ENCODE measurements at places on chromosomes 11 and 22. TPM values are rescaled to one million over a fixed set of nuclear protein-coding genes. Genes with fewer than 3 reads are reported as not detected.

- H3K27ac ChIP-seq: no peak overlapping the region
- no peak for DNase-seq
- H3K4me1 ChIP-seq: no peaks in the 10 kb centered on the region
- H3K4me3 ChIP-seq: no peak overlapping the region
These were observed 348.5 kb downstream of the TBC1D22A start for GRCh38 chr22:47110817-47111443.

The PRG3 gene
- total RNA-seq: not detected

The RPS6KA4 gene
- total RNA-seq: 22.9 TPM

The SCUBE1 gene
- 0.24 TPM for total RNA-seq

The UPK3A gene
- total RNA-seq: not detected

GRCh38 chr11:20511982-20512381, 87.4 kb upstream of the SLC6A5 start:
- H3K36me3 ChIP-seq: no peaks in the 10 kb centered on the region
- DNase-seq: no peak
- no peaks in the 10 kb centered on the region for H3K4me1 ChIP-seq
- H3K27me3 ChIP-seq: no peaks in the 10 kb centered on the region

- no peaks in the 10 kb centered on the region for H3K36me3 ChIP-seq
- H3K4me3 ChIP-seq: peak overlapping the region; percentile 59
- no peak for DNase-seq
- H3K4me1 ChIP-seq: peaks cover 30% of the 10 kb centered on the region
- no peak overlapping the region for H3K27ac ChIP-seq
These were observed 939 bp upstream of the SH3BP1 start for GRCh38 chr22:37638391-37639069.

The MPPED2 gene
- total RNA-seq: 3.4 TPM

- no peaks in the 10 kb centered on the region for H3K4me1 ChIP-seq
- no peak overlapping the region for H3K4me3 ChIP-seq
- no peak overlapping the region for H3K27ac ChIP-seq
- peaks cover 28% of the 10 kb centered on the region for H3K27me3 ChIP-seq
- DNase-seq: no peak
- H3K36me3 ChIP-seq: no peaks in the 10 kb centered on the region
These were observed 19.4 kb upstream of the TMPRSS4 start for GRCh38 chr11:118057251-118058145.

DNA sequence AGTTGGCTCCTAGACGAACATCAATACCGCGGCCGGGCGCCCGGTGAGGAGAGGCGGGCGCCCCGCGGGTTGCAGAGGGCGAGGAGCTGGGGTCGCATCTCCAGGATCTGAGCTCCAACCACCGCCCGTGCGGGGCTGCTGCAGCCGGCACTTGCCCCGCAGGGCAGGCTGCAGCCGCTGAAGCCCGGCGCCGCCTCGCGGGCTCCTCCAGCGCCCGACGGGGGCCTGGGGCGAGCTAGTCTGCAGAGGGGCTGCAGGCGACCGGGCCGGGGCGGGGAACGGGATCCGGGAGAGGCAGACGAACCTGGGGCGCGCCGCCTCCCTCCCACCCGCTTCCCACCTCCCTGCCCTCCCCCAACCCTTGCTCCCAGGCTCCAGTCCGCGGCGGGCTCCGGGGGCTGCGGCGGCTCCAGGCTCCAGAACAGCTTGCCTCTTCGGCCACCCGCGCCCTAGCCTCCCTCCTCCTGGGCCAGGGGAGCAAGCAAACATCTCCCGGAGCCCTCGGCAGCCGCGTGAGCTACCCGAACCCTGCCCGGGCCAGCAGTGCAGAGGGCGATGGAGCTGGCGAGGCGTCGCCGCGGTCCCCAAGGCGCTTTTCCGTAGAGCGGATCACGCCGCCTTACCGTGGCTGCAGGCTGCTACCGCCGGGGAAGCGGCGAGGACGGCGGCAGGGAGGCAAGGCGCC, 802 bp downstream of the TENM4 start:
- no peak overlapping the region for H3K27ac ChIP-seq
- DNase-seq: peak; percentile 26
- no peaks in the 10 kb centered on the region for H3K36me3 ChIP-seq
- peak overlapping the region; percentile 37 for H3K4me3 ChIP-seq
- H3K27me3 ChIP-seq: peaks cover 100% of the 10 kb centered on the region

DNA sequence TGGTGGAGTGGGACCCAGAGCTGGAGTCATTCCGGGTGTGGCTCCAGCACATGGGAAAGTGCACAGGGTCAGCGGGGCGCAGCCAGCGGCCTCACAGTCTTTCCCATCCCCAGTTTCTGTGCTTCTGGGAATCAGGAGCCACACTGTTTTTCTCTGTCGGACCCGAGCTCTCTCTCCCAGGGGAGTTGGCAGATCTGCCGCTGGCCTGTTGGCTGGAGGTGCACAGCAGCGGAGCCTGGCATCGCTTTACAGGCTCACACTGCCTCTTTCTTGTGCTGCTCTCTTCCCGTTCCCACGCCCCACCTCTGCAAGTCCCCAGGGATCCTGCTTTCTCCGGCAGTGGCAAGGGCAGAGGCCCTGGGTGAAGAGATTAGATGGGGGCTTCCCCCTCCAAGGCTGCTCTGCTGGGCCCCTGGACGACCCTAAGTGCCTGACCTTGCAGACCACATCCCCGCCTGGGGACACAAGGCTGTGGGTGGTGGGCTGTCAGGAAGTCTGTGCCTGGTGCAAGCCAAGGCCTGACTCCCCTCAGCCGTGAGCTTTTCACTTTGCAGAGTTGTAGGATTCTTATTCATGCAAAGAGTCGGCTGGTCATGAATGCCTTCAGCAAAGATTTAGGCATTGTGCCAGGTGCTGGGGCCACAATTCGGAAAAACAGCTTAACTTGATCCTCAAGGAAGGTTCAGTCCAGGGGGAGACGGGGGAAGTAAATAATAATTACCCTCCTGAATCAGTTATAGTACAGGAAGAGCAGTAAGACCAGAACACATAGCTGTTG, 116.3 kb downstream of the TIMP3 start:
- H3K36me3 ChIP-seq: no peaks in the 10 kb centered on the region
- H3K27me3 ChIP-seq: peaks cover 15% of the 10 kb centered on the region
- H3K4me1 ChIP-seq: no peaks in the 10 kb centered on the region
- H3K27ac ChIP-seq: no peak overlapping the region

- H3K27me3 ChIP-seq: no peaks in the 10 kb centered on the region
- peaks cover 7% of the 10 kb centered on the region for H3K4me1 ChIP-seq
These were observed 41.7 kb upstream of the APLNR start for GRCh38 chr11:57278721-57279095.

The IL17REL gene
- total RNA-seq: not detected

GRCh38 chr22:28148816-28149465, 229.9 kb upstream of the PITPNB start:
- no peaks in the 10 kb centered on the region for H3K36me3 ChIP-seq
- no peak for DNase-seq
- H3K27me3 ChIP-seq: no peaks in the 10 kb centered on the region
- H3K4me3 ChIP-seq: no peak overlapping the region
- H3K27ac ChIP-seq: no peak overlapping the region

- DNase-seq: peak; percentile 56
- H3K27me3 ChIP-seq: peaks cover 97% of the 10 kb centered on the region
- H3K27ac ChIP-seq: no peak overlapping the region
- H3K4me3 ChIP-seq: peak overlapping the region; percentile 12
- no peaks in the 10 kb centered on the region for H3K36me3 ChIP-seq
These were observed 122.9 kb upstream of the HSD17B12 start for GRCh38 chr11:43557553-43558110.

- no peaks in the 10 kb centered on the region for H3K36me3 ChIP-seq
- H3K27me3 ChIP-seq: no peaks in the 10 kb centered on the region
- no peak overlapping the region for H3K27ac ChIP-seq
- H3K4me3 ChIP-seq: no peak overlapping the region
- DNase-seq: no peak
- H3K4me1 ChIP-seq: no peaks in the 10 kb centered on the region
These were observed 53.8 kb upstream of the ME3 start for GRCh38 chr11:86726118-86726753.

DNA sequence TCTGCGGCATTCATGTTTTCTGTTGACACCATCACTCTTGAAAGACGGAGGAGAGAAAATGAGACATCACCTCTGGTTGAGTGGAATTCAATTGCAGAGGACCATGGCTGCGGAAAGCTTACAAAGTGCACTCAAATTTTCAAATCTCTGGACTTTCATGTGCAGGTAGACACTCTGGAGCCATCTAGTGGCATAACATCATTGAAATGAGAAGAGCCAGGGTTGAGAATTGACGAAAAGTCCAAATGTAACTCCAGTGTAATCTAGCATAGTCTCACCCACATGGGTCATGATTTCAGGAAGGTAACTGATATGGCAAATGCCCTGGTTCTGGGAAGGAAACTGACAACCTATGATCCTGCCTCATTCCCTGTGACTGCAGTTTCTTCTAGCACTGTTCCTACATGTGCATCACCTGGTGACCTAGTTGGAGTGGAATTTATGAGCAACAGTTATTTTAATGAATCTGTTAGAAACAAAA, 687.8 kb downstream of the KCNA4 start:
- no peaks in the 10 kb centered on the region for H3K4me1 ChIP-seq
- DNase-seq: peak; percentile 90
- peaks cover 35% of the 10 kb centered on the region for H3K27me3 ChIP-seq
- H3K4me3 ChIP-seq: no peak overlapping the region

DNA sequence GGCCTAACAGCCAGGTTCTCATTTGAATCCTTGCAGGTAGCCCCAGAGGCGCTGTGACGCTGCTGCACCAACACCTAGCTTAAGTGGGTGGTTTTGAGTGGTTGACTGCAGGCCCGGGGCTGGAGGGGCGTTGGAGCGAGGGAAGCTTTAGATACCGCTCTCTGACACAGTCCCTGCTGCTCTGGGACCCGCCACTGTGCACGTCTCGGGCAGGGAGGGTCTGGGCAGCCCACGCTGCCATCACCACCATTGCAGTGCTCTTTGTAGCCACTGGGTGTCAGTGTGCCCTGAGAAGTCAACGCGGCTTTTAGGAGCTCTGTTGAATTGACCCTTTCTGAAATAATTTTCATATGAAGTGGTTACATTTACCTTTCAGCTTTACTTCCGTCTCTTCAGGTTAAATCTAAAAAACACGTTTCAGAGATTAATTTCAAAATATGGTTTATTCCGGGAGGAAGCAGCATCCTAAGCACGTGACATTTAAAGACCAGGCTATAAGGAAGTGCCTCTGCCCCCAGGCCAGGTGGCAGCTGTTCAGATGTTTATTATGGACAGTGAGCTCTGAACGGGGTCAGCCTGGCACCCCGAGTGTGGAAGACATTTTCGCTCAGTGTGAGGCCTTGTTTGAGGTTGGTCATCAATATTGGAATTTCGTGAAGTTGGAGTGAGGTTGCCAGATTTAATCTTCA, 30.9 kb upstream of the PARVB start:
- peak; percentile 72 for DNase-seq
- no peak overlapping the region for H3K27ac ChIP-seq
- H3K27me3 ChIP-seq: no peaks in the 10 kb centered on the region
- peaks cover 3% of the 10 kb centered on the region for H3K4me1 ChIP-seq
- H3K36me3 ChIP-seq: peaks cover 63% of the 10 kb centered on the region

DNA sequence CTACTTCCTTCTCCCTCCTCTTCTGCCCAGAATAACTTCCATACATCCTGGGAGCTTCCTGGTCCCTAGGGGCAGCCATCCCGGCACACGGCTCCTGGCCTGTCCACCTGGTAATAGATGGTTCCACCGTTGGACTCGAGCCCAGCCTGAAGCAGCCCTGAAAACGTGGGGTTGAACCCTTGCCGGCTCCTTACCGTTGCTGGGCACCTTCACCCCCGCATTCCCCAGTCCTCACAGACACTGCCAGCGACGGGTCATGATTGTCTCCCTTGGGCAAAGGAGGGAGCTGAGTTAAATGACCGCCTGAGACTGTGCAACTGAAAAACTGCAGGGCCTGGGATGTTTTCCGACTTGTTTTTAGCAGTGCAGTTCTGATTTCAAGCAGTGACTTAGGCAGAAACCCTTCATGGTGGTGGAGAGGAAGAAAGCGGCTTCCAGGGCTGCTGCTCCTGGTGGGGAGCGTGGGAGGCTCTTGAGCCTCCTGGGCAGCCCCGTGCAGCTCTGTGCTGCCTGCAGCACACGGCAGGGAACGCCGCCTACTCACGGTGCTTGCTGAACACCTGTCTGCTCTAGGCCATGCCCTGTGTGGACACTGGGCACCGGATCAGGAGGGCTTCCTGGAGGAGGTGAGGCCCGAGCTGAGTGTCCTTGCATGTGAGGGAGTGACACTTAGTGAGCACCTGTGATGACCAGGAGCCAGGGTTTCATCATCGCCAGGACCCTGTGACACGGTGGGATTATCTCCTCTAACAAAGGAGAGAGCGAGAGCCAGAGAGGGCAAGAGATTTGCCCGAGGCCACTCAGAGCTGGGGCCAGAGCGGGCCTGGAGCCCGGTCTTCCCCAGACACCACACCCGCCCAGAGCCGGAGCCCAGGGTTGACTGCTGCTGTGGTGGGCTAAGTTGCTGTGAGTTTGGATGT, 77.4 kb downstream of the FBLN1 start:
- H3K4me1 ChIP-seq: no peaks in the 10 kb centered on the region
- no peak for DNase-seq
- H3K4me3 ChIP-seq: no peak overlapping the region
- H3K36me3 ChIP-seq: no peaks in the 10 kb centered on the region
- no peaks in the 10 kb centered on the region for H3K27me3 ChIP-seq

Data from A673 (cell line).